ENCODE measurements at places on chromosomes 1 and 21.

DNA sequence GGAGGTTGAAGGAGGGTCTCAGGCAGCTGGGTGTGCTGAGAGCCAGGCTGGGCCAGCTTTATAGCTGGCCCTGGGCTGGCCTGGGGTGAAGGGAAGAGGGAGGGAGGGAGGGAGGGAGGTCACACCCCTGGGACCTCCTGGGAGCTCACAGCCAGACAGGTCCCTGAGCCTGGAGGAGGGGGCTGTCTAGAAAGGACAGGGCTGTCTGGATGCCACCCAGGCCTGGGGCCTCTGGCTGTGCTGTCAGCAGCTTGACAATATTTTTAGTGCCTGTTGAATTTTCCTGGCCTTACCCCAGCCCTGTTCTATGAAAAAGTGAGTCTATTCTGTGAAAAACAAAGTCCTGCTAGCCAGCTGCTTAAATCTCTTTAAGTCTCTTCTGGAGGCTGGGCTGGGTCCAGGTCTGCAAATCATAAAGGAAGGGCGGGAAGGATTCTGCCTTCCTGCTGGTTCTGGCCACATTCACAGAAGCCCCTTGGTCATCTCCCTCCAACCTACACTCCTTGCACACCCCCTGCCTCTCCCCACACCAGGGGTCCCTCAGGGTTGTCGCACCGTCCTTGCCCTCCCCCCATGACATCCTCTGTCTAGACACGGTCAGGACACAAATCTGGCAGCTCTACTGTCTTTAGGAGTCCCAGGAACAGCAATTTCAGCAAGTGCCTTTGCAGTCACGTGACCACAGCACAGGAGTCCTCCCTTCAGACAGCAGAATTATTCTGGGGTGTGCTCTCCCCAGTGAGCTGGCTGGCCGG lies at the start of gene LEFTY2:
TSS of gene LEFTY2 (minus strand) at position 34 of the 755 bp plus-strand sequence. CDS start 80 bp downstream, outside the sequence.
- no peak for DNase-seq

DNA sequence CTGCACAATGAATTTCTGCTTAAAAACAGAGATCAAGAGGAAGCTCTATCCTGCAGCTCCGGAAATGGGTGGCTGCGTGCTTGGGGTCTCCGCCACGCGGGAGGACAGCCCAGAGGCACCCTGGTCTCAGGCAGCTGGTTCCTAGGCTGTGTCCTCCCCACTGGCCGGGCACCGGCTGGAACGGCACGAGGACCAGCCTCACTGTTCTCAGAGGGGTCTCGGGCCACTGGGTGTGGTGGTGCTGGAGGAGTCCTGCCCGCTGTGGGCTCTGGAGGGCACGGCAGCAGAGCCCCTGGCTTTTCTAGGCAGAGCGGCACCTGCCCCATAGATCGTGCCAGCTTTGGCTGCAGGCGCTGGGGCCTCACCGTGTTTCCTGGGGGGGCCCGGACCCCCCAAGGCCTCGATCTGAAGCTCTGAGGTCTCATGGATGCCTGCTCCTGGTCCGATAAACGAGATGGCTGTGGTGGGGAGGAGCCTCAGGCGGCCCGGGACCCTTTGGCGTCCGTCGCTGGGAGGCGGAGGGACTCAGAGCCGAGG lies 8.2 kb upstream of the RNF223 start:
- no peak for DNase-seq

- no peak for DNase-seq
These were observed 41.6 kb downstream of the ARHGEF16 start for GRCh38 chr1:3495776-3496745.

DNA sequence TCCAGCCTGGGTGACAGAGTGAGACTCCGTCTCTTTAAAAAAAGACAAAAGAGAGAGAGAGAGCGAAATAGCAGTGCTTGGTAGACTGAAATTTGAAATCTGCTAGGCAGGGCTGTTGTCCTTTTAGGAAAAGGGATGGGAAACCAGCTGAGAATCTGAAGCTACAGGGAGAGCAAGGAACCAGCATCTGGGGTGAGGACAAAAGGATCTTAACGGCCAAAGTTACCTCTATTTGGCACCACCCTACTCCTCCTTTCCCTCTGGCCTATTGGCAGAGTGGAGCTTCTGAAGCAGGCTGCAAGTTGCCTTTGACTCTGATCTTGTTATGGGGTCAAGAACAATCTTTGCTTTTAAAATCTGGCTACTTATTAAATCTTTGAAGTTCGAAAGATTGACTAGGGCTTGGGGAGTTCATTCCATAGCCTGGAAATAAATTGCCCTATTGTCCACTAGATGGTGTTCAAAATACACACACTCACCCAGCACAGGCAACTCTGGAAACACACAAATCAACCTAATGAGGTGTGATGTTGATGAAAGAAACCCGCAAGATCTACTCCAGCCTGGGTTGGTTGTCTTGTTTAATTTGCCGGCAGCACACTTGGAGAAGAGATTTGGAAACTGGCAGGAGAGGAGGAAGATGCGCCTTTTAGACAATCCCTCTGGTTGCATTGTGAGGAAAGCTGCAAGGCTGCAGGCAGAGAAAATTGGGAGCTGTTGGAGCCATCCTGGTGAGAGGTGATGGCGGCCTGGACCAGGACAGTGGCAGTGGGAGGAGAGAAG lies 16.5 kb upstream of the PARP1 start:
- peak; percentile 24 for DNase-seq

GRCh38 chr21:39152271-39152670 lies 31.0 kb downstream of the PSMG1 start:
- DNase-seq = no peak

- no peak for DNase-seq
These were observed 14.3 kb upstream of the KCNA10 start for GRCh38 chr1:110533230-110533629.

DNA sequence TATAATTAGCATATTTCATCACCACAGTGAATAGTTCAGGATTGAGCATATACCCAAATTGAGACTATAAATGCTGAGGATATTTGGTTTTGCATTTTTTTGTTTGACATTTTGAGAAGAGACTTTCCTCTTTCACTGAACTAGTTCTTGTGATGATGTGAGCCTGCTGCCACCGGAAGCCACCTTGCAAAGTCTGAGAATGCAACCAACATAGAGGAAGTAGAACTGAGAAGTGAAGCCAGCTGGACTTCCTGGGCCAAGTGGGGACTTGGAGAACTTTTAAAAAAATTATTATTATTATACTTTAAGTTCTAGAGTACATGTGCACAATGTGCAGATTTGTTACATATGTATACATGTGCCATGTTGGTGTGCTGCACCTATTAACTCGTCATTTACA lies 102.3 kb downstream of the RPE65 start:
- no peak for DNase-seq

DNA sequence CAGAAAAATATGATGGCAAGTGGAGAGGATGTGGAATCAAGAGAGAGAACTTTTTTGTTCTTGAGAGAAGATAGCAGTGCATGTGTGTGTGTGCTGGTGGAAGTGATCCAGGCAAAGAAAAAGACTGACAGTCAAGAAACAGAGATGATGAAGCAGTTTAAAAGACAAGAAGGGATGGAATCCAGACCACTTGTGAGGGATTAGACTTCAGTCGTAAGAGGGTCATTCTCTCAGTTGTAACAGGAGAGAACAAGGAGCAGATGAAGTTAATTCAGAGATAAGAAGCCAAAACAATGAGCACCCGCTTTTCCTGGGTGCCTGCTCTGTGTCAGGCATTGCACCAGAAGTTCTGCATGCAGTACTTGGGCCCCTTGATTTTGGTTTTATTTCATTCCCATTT lies 76.6 kb downstream of the RNF220 start:
- no peak for DNase-seq

DNA sequence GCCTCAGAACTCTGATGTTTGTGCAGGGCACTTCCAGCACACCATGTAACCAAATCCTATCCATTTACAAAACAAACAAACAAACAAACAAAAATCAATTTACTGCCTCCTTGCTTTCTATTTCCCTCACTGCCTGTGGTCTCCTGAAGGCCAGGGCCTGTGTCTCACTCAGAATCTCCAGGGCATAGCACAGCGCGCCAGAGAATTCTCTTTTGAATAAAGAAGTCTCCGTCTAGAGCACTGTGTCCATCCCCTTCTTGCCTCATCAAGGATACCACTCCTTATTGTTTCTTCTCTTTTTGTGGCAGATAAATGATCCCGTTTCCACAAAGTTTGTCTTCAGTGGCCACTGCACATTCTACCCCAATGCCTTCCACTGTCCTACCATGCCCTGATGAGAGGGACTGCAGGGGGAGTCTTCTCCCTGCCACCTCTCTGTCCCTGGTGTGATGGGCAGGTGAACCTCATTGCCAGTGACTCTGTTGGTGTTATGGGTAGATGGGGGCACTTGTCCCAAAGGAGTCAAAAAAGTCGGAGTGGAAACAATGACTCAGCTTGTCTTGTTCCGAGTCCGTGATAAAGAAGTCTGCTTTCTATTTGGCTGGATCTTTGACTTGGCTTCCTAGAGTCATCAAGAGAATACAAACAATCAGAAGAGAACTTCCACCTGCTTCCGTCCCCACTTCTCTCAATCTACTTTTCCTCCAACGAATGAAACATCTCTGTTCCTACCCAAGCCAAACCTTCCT lies 30.0 kb downstream of the XCL2 start:
- no peak for DNase-seq

DNA sequence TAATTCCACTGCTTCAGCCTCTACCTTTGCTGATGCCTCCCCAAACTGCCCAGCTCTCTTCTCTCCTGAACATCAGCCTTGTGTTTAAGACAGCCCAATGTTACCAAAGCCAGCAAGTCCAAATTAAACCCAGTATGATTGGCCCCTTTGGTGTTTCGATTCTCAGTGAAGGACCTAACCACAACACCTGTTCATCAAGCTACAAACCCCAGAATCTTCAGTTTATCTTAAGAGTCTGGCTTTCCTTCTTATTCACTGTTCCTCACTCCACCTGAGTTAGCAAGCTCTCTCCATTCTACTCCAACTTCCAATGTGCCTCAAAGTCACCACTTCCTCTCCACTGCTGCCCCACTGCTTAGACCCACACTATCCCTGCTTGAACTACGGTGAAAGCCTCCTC lies 25.5 kb upstream of the ITPKB start:
- no peak for DNase-seq

GRCh38 chr1:212287261-212287895 lies 2.2 kb downstream of the PPP2R5A start:
- DNase-seq = no peak

DNA sequence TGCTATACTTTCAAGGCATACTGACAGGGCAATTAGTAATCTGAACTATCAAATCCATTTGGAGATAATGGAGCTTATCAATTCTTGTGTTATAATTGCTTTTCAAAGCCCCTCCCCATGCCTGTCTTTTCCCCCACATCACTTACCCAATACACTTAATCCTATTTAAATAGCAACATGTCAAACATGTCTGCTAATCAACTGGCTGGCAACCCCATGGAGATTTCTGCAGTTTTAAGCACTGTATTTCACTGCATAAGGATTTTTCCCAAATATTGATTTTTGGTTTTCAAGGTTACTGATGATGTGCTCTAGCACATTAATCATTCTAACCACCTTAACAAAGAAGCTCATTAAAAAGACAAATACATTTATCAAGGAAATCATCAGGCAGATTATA lies 800.3 kb downstream of the PLA2G4A start:
- DNase-seq = no peak

DNA sequence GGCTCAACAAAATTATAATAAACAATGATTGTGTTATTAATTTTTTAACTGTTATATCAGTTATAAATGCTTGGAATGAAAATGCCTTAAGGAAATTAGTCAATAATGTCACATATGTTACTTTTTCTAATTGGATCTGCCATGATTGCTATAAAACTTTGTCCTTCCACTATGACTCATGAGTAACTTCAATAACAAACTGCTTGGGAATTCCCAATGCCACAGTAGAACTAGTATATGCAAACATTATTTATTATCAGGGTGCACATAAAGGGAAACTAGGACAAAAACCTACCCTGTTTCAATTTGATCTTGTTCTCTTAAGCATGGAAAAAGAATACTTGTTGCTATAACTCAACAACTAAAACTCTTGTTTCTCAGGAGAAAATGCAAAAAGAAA lies 59.1 kb upstream of the PDC start:
- DNase-seq = no peak

DNA sequence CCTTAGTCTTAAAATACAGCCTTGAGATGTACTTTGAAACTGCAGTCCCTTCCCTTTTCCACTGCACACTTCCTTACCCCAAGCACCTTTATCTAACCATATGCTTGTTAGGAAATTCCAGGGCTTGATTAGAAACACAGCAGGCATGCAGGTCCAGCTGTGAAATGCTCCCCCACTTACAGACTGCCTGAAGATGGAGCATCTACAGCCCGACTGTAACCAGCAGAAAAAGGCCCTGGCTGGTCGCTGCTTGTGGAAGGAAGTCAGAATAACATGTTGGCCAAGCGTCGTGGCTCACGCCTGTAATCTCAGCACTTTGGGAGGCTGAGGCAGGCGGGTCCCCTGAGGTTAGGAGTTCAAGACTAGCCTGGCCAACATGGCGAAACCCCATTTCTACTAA lies 37.2 kb downstream of the VN1R5 start:
- DNase-seq = no peak

- DNase-seq = no peak
These were observed 481 bp downstream of the CCDC163 start for GRCh38 chr1:45499415-45499769.

GRCh38 chr21:21468003-21468402 lies 469.8 kb downstream of the NCAM2 start:
- no peak for DNase-seq

DNA sequence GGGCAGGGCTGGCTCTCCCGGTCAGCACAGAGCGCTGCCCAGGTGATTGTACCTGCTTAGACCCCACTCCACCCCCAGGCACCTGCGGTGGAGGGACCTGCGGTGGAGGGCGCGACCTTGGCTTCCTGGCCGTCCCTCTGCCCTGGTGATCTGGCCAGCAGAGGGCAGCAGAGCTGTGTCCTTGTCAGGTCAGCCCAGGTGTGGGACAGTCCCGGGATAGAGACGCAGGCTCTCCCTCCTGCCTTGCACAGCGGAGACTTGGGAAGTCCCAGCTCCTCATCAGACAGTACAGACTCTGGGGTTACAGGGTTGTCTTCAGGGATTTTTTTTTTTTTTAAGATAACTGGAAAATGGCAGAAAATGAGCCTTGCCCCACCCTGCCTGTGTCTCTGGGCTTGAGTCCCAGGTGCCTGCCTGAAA lies 10.0 kb downstream of the SLX9 start:
- no peak for DNase-seq

DNA sequence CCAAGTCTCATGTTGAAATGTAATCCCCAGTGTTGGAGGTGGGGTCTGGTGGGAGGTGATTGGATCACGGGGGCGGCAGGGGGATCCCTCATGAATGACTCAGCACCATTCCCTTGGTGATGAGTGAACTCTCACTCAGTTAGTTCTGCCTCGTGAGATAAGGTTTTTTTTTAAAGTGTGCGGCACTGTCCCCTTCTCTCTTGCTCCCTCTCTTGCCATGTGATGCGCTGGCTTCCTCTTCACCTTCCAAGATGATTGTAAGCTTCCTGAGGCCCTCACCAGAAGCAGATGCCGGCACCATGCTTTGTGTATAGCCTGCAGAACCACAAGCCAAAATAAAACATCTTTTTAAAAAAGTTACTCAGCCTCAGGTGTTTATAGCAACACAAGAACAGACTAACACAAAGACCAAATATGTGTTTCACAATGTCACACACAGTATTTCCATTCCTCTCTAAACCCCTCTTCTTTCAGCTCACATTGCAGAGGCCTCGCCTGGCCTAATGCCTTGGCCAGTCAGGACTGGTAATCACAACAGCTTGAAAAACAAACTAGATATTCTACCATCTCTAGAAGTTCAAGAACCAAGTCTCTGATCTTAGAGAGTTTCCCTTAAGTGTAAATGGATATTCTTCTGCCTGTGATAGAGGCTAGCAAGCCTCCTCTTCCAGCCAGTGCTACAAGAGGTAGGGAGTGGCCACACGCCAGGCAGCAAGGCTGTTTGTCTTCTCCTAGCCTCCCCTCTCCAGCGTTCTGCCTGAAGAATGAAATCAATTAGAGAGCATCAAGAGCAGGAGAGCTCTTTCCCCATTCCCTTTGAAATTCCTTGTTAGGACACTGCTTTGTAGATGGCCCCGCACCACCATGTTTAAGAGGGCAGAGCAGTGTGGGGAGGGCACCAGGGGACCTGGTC lies 19.6 kb upstream of the RAP1A start:
- DNase-seq = no peak
